Activated CD4-positive, alpha-beta T cell treated with anti-CD3 and anti-CD28 coated beads for 36 hours (primary cell): ENCODE measurements at places on chromosomes 2 and 18. TPM values are rescaled to one million over a fixed set of nuclear protein-coding genes. Genes with fewer than 3 reads are reported as not detected.

DNA sequence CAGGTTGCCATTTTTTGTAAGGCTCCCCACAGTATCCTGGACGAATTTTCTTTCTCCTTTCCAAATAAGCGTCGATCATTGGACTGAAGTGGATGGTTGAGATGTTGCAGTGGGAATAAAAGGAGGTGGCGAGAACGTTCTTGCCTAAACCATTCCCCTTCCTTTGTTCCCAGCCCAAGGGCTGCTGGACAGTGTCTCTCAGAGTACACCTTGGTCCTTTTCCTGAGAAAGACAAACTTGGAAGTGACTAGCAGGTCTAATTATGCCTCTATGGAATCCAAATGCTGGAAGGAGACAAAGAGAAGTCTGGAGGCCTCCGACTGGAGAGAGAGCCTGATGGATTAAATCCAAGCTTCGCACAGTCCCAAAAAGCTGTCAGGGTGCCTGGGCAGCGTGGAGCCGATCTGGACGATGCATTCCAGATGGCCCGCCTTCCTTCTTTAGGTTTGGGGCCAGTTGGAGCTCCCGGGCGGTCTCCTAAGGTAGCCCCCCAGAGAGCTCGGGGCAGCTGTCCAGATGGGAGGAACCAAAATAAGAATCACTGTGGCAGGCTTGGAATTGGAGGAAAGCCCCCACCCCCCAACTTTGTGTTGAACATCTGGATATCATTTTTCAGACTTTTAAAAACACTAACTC lies 186.8 kb downstream of the TMEM247 start:
- H3K4me1 ChIP-seq, result peaks cover 7% of the 10 kb centered on the region
- H3K36me3 ChIP-seq, result no peaks in the 10 kb centered on the region
- no peak overlapping the region for H3K27ac ChIP-seq
- no peak overlapping the region for H3K4me3 ChIP-seq

DNA sequence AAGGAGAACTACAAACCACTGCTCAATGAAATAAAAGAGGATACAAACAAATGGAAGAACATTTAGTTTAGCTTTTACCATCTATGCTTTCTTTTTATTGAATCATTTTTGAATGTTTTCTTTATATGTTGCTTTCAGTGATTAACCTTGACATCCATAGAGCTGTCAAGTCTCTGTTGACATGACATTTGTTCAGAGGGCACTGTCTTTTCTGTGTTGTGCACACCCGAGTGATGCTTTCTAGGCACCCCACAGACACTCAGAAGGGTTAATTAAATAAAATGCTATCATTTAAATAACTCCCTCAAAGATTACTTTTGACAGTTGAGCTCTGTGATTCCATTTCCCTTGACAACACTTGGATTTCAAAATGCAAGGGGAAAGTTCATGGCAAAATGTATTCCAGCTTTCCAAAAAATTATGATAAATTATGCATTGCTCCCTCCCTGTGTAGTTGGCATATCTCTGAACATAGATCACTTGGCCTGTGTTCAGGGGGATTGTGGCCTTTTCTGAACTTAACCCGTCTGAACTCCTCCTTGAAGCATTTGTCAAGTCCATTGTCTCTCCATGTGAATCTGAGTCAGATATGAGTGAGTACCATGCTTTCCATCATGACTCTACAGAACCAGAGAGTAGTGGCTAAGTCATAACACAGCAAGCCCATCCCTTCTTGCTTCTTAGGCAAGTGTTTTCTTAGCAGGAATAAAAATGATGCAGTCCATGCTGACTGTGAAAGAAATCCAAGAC lies 372.6 kb downstream of the RPRM start:
- no peaks in the 10 kb centered on the region for H3K4me1 ChIP-seq
- H3K36me3 ChIP-seq, result no peaks in the 10 kb centered on the region
- DNase-seq, result no peak
- H3K4me3 ChIP-seq, result no peak overlapping the region
- H3K27ac ChIP-seq, result no peak overlapping the region

The CENPA gene
- total RNA-seq, result 38.0 TPM

GRCh38 chr2:234251326-234252271 lies 201.1 kb downstream of the SPP2 start:
- DNase-seq, result no peak
- no peak overlapping the region for H3K27ac ChIP-seq
- no peaks in the 10 kb centered on the region for H3K27me3 ChIP-seq
- H3K4me1 ChIP-seq, result peaks cover 2% of the 10 kb centered on the region
- no peak overlapping the region for H3K4me3 ChIP-seq

DNA sequence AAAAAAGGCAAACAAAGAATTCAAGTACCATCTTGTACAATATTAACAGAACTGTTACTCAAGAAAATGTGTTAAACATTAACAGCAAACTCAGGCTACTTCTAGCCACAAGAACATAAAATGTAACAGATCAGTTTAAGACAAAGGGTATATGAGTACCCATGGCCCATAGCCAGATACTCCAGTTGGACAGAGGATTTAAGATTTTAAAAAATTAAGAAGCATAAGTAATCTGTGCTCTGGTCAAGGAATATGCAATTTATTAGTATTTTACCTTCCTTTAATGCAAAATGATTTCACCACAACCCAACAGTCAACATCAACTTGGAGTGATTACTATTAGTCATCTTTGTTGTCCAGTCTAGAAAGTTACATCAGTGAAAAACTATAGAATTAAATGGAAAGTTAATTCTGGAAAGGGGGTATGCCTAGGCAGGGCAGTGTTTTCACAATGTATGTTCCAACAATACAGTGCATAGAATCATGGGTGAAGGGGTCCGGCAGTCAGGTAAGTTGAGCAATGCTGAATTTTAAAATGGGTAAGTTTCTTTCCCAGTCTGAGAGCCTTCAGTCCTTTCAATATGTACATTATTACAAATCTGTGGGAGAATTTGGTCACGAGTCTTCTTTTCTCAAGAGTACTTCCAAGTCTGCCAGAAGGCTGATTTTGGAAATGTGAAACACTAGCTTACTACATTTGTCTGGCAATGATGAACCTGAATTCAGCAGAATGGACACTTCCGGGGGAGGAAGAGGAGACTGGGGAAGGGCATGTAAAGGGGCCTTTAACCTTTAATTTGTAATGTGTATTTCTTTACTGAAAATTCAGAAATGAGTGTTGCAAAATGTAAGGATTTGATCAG lies 34.5 kb downstream of the SFT2D3 start:
- no peak for DNase-seq
- peaks cover 36% of the 10 kb centered on the region for H3K36me3 ChIP-seq
- no peak overlapping the region for H3K27ac ChIP-seq
- no peak overlapping the region for H3K4me3 ChIP-seq
